Adipocyte (in vitro differentiated cells): ENCODE measurements at places on chromosomes 2 and 18.

DNA sequence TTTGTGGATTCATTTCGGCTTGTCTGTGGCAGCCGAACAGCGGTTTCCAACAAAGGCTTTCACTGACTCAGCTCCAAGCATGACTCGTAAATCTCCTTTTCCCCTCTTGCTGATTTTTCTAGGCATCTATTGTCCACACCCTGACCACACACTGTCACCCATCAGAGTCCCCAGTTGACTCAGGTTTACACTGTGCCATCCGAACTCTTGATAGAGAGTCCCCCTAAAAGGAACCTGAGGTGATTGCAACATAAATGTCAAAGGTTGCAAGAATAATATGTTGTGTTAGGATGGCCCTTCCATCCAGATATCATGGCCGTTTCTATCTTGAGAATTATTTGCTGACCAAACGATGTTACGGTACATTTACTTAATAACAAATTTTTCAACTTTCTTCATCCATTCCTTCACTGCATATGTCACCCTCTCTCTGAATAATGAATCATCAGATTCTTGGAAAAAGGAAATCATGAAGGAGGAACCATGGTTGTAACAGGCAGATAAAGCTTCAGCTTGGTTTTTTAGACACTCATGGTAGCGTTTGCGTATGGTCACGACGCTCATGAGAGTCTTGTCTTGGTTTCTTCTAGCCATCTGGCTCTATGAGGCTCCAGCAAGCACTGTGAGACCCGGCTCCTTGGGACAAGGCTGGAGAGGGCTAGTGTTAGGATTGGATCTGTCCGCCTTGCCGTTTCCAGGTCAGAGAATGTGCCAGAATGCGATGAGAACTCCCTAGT is 72.1 kb downstream of the NPAS2 start:
- DNase-seq, result peak; percentile 43

- no peak for DNase-seq
Measured at GRCh38 chr2:105042189-105042588, 4.3 kb downstream of the MRPS9 start.

- no peak for DNase-seq
Measured at GRCh38 chr2:18593496-18593895, 4.1 kb upstream of the NT5C1B start.

GRCh38 chr2:61181382-61182058 is 19.5 kb downstream of the C2orf74 start:
- no peak for DNase-seq

GRCh38 chr2:8456151-8457091 is 225.4 kb upstream of the ID2 start:
- no peak for DNase-seq

GRCh38 chr18:52615321-52615720 is 275.3 kb downstream of the DCC start:
- DNase-seq, result no peak

DNA sequence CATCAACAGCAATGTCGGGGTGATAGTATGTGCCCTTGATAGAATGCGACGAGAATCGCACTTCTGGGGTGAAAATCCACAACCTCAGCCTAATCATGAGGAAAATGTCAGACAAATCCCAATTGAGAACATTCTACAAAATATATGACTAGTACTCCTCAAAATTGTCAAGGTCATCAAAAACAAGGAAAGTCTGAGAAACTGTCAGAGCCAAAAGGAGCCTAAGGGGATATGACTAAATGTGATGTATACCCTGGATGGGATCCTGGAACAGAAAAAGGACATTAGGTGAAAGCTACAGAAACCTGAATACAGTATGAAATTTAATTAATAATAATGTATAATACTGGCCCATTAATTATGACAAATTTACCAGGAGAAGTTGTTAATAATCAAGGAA is 7.6 kb upstream of the CACNB4 start:
- no peak for DNase-seq

DNA sequence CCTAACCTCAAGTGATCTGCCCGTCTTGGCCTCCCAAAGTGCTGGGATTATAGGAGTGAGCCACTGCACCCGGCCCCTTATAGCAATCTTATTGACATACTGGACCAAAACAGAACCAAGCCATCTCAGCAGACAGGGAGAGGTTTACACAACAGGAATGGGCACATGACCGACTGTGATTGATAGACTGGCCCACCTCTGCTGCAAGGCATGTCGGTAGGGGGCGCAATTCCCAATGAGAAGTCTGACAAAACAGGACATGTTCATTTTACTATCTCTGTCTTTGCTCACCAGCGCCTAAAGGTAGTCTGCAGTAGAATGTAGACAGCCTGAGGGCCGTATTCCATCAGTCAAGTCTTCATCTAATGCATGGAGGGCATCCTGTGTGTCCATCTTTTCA is 2.0 kb downstream of the LYPD6B start:
- DNase-seq, result peak; percentile 24

GRCh38 chr18:33132657-33133056 is 307.9 kb downstream of the CCDC178 start:
- DNase-seq, result no peak

GRCh38 chr2:118227698-118228508 is 139.6 kb downstream of the INSIG2 start:
- DNase-seq, result no peak

GRCh38 chr2:120675460-120676130 is 60.1 kb upstream of the GLI2 start:
- DNase-seq, result peak; percentile 80

GRCh38 chr2:24825883-24826772 is 32.9 kb downstream of the CENPO start:
- no peak for DNase-seq

DNA sequence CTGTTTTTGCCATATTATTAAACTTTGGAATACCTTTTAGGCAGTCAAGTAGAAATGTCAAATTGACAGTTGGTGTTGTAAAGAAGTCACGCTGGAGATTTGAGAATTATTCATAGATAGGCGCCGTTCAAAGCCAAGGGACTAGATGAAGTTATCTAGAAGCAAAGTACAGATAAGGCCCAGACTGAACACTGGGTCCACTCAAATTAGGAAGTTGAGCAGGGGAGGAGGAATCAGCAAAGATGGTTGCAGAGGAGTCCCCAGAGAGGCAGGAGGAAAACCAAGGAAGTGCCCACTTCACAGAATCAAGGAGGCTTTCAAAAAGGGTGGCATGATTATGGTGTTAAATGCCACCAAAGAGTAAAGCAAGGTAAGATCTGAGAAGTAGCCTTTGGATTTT is 9.6 kb upstream of the ALS2 start:
- no peak for DNase-seq

DNA sequence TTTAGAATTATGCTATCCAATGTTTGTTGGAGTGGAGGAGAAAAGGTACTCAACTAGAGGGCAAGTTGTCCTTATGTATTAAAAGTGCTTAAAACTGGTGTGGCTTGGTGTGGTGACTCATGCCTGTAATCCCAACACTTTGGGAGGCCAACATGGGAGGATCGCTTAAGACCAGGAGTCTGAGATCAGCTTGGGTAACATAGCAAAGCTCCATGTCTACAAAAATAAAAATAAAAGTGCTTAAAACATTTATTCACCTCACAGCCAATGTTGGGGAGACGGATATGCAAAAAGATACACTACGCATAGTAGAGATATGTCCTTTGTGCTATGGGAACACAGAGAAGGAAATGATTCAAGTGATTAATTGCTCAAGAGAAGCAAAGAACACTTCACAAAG is 19.3 kb upstream of the TNFAIP6 start:
- DNase-seq, result peak; percentile 20

DNA sequence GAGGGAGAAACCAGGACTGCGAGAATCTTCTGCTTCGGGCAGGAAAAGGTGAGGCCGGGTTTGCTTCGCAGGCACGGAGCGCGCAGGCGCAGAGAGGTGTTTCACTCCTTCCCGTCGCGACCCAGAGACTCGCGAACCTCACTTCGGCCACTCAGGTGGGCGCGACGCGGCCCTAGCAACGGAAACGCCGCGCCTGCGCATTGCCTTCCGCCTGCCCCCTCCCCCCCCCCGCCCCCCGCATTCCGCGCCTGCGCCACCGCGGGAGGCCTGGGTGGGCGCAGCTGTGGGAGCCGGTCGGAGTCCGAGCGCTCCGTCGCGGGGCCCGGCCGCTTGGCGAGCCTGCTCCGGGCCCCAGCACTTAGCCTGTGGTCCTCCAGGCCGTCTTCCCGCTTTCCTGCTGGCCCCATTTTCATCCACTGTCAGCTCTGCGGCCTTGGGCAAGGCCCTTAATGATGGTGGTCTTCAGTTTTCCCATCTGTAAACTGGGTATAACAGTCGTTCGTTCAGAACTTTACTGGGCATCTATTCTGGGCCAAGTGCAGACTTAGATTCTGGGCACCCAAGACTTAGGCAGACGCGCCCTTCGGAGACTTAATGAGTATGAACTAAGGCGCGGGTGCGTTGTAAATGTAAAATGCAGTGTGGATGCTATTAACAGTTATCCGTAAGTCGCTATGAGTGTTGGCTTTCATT is 62.1 kb upstream of the ACKR3 start:
- peak; percentile 36 for DNase-seq

- DNase-seq, result no peak
Measured at GRCh38 chr2:120294008-120294340, 41.3 kb downstream of the RALB start.

DNA sequence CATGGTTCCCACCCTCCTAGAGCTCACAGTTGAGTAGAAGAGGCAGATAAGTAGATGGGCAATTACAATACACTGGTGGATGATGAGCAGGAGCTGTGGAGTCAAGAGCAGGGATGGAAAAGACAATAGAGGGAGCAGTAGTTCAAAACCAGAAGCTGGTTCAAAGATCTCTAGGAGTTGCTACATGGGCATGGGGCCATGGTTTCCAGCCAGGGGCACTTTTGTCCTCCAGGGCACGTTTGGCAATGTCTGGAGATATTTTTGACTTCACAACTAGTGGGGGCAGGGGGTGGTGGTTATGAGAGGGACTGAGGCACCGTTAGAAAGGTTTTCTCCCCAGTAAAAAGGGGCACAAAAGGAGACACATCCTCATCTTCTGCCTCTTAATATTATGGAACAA is 236.0 kb downstream of the DYSF start:
- DNase-seq, result no peak
